ENCODE measurements at places on chromosomes 3 and 15. TPM values are rescaled to one million over a fixed set of nuclear protein-coding genes. Genes with fewer than 3 reads are reported as not detected.

GRCh38 chr3:178436773-178437172, 99.5 kb upstream of the KCNMB2 start:
- DNase-seq: no peak

DNA sequence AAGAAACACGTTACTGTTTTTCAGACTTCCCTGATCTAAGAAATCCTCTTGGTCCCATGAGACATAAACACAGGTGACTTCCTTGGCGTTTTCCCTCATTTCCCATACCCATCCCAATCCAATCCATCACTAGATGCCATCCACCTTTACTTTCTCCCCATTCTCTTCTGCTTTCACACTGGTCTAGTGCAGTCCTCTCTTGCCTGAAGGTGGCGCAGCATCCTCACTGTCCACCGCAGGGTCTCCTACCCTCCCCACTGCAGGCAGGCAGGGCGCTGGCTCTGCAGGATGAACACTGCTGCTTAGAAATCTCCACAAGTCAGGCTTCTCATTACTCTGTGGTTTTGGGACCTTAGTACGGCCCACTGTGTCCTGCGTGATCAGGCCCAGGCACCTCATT, 58.2 kb downstream of the RAB7A start:
- DNase-seq: no peak

DNA sequence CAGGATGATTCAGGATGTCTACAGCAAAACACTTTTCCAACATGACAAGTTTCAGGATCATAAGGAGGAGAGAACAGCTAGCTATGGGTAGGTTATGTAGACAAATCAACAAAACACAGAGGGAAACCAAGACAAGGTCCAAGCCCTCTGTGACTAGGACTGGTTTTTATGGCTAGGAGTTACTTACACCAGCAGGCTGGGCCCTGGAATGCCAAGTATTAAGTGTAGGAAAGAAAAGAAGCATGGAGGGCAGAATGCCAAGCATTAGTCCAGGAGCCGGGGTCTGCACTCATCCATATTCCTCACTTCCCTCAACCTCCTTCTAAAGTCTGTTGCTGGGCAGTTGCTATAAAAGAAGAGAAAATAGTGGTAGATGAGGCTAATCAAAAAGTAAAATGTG, 35.3 kb upstream of the PPP2R3A start:
- no peak for DNase-seq

- no peak for DNase-seq
These were observed 78.7 kb upstream of the SNRK start for GRCh38 chr3:43207628-43208085.

DNA sequence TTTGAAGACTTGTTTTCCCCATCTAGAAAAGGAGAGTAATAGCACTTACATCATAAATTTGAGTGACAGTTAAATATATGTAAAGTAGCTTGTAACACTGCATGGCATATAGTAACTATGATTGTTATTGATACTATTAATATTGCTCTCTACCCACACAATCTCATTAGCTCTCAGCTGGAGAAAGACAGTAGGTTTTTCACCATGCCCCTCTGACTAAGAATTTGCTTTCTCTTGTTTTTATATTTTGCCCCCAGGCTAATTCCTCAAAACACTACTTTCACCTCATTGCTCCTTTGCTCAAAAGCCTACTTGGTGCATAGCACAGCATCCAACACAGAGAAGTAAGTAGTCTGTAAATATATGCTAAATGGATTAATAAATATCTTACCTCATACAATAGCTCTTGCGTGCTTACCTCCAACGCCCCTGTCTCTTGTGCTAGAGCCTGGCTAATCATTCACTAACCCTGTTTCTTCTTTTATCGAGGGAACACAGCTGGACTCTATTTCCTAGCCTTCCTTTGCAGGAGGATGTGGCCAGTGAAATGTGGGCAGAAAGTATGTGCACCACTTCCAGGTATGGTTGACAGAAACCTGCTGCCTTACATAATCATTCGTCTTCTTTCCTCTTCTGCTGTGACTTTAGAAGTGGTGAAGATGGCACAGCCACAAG, 190.0 kb downstream of the PLCH1 start:
- no peak for DNase-seq

DNA sequence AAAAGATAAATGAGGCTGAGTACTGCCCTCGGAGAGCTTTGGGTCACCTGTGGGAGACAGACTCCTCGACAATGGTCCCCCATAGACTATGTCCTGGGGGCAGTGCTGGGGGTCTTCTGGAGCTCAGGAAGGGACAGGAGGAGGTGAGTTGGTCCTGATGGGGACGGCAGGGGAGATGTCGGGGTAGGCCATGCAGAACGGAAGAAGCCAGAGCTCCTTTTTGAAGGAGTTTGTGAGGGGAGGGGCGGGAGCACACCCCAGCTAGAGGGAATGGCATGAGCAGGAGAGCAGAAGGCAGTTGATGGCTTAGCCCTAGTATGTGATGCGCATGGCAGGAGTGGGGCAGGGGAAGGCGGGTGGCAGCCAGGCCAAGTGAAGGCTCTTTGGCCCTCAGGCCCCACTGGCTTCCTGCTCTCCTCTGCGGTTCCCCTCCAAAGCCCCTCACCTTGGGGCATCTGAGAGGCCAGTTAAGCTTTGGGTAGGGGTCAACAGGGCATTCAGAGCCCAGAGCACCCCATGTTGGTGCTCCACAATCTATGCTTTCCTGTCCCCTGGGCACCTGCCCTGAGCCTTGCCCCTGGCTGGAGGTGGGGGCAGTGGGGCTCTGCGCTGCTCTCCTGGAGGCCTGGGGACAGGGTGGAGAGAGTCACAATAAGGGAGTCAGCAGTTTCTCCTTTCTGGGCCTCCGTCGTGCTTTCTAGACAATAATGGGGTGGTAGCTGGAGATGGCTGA, 179.3 kb downstream of the SMAD6 start:
- DNase-seq: no peak

GRCh38 chr15:57367556-57367955, 8.7 kb upstream of the CGNL1 start:
- no peak for DNase-seq

GRCh38 chr3:175495331-175495730, 636.2 kb downstream of the NAALADL2 start:
- DNase-seq: no peak

DNA sequence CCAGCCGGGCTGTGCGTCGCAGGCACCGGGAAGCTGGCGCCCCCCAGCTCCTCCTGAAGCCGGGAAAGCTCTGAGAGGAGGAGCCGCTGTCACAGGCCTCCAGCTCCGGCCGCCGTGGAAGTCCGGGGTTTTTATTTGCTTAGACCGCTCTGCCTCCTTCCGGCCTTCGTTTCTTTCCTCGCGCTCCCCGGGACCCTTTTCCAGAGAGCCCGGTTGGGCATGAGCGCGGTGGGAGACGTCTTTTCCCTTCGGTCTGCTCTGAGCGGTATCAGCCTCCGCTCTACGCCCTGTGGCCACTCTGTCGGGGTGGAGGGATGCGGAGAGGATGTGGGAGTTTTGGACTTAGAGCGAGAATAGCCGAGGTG, 559 bp downstream of the SENP5 start:
- peak; percentile 14 for DNase-seq

- DNase-seq: no peak
These were observed 373.1 kb downstream of the FOXP1 start for GRCh38 chr3:71210257-71211007.

GRCh38 chr15:85274315-85275050, 105.9 kb upstream of the AKAP13 start:
- no peak for DNase-seq

DNA sequence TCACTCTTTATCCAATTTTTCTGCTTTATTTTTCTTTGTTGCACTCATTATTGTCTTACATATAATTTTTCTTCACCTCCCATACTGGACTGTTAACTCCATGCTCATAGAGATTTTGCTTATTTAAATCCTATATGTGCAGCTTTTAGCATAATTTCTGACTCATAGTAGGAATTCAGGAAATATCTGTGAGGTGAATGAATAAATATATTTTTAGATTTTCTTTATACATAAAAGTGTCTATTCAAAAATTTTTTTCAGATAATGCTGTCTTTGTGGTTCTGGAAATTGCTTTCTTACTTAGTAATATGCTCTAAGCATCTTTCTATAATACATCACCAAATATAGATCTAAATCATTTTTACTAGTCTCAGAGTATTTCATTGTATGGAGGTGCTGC, 191.8 kb upstream of the SUCLG2 start:
- DNase-seq: no peak

DNA sequence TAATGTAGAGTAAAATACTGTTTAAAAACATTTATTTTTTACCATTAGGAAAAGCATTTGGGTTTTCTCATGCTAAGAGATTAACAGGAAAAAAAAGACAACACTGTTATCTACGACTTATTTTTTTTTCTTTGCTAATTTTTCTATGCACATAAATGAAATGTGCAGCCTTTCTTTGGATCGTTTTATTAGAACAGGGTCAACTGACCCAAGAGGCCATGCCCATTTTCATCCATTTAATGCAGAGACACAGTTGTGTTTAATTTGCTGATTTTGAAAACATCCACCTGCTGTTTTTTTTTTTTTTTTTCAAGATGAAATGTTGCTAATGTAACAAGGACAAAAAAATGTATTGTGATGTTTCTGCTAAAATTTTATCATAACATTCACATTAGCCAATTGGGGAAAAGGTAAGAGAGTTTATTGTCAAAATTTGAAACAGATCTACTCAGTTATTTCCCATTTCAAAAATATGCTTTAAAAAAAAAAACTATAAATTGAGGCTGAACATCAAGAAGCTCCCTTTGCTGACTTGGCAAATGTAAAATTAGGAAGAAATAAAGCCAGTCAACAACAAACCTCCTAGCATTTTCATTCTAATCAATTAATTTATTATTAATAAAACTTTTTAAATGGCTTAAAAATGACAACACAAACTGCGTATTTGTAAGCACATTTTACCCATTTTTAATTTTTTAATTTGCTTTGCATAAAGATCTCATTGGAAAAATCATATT, 485.2 kb downstream of the ROBO2 start:
- DNase-seq: no peak

DNA sequence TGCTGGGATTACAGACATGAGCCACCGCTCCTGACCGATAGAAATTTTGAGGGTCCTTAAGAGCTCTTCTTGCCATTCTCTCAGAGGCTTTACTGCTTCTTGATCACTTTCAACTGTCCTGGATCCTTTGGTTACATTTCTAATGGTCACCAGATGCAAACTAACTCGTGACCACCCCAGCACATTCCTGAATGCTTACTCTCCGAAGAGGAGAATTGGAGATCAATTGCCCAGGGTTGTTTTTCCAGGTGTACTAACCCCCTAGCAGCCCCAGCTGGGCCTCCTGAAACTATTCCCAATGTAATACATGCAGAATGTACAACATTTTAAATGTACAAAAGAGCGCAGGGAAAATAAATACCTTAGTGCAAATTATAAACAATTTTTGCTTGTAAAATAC, 65.1 kb upstream of the TBL1XR1 start:
- DNase-seq: no peak

DNA sequence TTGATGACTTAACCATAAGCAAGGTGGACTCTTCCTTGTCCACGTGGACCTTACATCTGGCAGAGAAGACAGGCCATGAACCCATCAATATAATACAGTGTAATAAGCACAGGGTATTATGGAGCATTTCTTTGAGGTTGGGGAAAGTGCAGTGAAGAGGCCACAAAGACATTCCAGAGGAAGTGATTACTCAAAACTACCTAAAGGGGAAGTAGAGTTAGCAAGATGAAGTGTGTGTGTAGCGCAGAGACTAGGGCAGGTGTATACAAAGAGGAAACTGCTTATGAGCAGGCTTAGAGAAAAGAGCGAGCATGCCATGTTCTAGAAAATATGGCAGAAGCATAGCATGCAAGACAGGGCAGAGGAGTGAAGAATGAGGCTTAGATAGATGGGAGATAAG, 17.9 kb downstream of the CP start:
- DNase-seq: no peak

- DNase-seq: no peak
These were observed 44.5 kb upstream of the RAD51 start for GRCh38 chr15:40650479-40650878.

DNA sequence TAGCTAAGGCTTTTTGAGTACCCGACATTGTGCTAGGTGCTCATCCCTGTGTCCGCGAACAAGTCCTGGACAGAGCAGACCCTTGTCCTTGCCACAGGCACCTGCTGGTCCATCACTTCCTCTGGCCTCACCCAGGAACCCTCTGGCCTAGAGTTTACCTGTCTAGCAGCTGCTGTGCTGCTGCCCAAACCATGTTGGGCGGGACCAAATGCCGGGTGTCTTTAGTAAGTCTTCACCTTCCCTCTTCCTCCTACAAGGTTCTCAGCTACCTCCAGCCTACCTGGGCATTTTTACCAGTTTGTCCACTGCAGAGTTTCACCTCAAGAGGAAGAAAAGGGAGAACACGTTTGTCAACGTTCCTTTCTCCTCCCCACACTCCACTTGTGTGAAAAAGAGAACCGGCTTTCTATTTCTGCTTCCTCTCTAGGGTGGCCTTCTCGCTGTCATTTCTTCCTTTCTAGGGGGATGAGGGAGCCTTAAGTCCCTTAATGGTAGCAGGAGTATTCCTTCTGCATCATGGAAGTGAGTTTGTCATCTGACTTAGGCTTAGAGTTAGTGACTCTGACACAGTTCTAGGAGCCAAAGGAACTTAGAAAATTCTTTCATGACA, 80.4 kb upstream of the GCNT3 start:
- DNase-seq: no peak

GRCh38 chr3:29335943-29336342, 55.1 kb downstream of the RBMS3 start:
- no peak for DNase-seq

- DNase-seq: no peak
These were observed 137.1 kb downstream of the IGF1R start for GRCh38 chr15:98785431-98785806.

- no peak for DNase-seq
These were observed 11.8 kb downstream of the ALDH1A3 start for GRCh38 chr15:100891307-100892012.

GRCh38 chr15:87477737-87478686, 778.5 kb downstream of the NTRK3 start:
- peak; percentile 53 for DNase-seq

DNA sequence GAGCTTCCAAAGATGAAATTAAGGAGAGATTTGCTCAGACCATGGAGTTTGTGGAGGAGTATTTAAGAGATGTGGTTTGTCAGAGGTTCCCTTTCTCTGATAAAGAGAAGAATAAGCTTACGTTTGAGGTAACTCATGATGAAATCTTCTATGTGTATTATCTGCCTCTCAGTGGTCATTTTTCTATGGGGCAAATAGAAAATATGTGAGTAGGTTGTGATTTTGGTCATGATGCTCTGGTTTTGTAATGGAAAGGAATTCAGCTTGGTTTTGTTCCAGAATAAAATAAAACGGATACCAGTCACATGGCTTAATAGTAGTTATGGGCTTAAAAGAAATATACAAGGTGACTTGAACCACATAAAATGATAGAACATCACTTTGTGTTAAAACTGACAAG, 181.1 kb downstream of the ITPR1 start:
- DNase-seq: no peak

Gene CPB1
- polyA plus RNA-seq: 0.96 TPM

Gene SLC51B
- 12.8 TPM for polyA plus RNA-seq

Gene REC114
- not detected for polyA plus RNA-seq

Gene FBN1
- polyA plus RNA-seq: 113 TPM

Gene PLXNB1
- polyA plus RNA-seq: 238 TPM

Gene PLS1
- polyA plus RNA-seq: 32.3 TPM

Gene RETNLB
- polyA plus RNA-seq: not detected

Gene C3orf85
- polyA plus RNA-seq: 21.3 TPM

Gene ARGFX
- polyA plus RNA-seq: not detected

Gene CCR9
- polyA plus RNA-seq: 0.08 TPM

Gene CYP1A2
- 0.38 TPM for polyA plus RNA-seq

All from renal cortex interstitium (tissue), 15 donors.